Mesothelial cell of epicardium (in vitro differentiated cells): ENCODE measurements at places on chromosomes 11 and 22. TPM values are rescaled to one million over a fixed set of nuclear protein-coding genes. Genes with fewer than 3 reads are reported as not detected.

DNA sequence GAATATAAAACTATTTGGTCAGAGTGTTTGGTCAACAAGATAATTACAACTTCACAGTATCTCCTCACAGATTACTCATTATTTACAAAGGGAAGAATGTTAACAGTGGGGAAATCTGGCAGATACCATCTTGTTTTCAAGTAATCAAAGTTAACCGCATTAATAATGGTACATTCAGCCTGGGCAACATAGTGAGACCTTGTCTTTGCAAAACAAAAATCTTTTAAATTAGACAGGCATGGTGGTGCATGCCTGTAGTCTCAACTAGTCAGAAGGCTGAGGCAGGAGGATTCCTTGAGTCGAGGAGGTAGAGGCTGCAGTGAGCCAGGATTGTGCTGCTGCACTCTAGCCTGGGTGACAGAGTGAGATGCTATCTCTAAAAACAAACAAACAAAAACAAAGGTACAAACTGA is 78.5 kb downstream of the ACER3 start:
- no peak for DNase-seq

- no peak for DNase-seq
Observed at GRCh38 chr11:32602657-32603415, 19.2 kb downstream of the EIF3M start.

DNA sequence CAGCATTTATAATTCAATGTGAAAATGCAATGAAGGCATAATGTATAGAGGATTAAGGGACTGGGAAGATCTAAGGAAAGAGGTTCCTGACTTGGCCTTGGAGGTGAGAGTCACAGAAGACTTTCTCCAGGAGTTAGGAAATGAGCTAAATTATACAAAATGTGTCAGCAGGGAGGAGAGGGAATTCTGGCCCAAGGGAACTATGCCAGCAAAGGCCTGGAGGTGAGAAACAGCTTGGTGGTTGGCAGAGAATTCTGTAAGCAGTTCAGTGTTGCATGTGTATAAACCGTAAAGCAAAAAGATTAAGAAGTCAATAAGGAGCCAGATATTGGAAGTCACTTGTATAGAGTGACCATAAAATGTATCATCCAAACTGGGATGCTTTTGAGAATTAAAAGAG is 142.2 kb upstream of the SESN3 start:
- DNase-seq = no peak

DNA sequence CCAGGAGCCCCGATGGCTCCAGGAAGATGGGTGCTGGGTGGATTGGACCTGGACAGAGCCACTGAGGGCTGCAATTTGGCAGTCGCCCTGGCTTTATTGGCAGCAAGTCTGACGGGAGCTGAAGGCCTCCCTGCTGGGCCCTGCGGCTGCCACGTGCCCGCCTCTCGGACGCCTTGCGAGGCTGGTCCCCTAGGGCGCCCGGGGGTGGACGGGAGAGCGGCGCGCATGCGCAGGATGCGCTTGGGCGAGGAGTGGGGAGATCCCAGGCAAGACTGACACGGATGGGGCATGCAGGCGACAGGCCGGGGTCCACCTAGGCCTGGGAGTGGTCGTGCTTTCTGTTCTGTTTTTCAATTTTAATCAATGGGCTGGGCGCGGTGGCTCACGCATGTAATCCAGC is 150.0 kb downstream of the ADAMTS15 start:
- DNase-seq = no peak

The TOMM22 gene
- 59.7 to 68.1 TPM (median 61.4 TPM) in 3 replicates for total RNA-seq

The MAJIN gene
- total RNA-seq = not detected in 3 replicates

The OR8D1 gene
- total RNA-seq = not detected in 3 replicates

The UQCC3 gene
- total RNA-seq = 7.3 to 8.4 TPM (median 8.0 TPM) in 3 replicates

The MRGPRX4 gene
- not detected in 3 replicates for total RNA-seq
